Inflammatory macrophage treated with lipopolysaccharide for 4 hours (primary cell): ENCODE measurements at places on chromosomes 7 and 10.
A peak's percentile ranks its signal among the peaks of the same experiment; 100 is the strongest.

DNA sequence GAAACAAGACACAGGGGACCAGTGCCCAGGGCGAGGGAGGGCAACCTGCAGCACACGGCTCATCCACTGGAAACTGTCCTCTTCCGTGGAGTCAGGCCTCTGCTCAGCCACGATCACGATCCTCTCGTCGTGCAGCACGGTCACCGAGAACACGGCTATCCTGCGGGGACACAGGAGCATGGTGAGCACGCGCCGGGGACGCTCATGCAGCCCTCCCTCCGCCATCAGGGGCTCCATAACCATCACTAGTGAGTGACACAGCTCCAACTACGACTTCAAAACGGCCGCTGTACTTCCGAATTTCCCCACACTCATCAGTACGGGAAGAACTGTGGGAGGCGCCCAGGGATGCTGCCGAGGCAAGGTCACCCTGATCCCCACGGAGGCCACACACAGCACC is 227.9 kb downstream of the ZMYND11 start:
- no peak for DNase-seq

- DNase-seq, result no peak
Observed at GRCh38 chr10:33664070-33664469, 329.6 kb upstream of the NRP1 start.

DNA sequence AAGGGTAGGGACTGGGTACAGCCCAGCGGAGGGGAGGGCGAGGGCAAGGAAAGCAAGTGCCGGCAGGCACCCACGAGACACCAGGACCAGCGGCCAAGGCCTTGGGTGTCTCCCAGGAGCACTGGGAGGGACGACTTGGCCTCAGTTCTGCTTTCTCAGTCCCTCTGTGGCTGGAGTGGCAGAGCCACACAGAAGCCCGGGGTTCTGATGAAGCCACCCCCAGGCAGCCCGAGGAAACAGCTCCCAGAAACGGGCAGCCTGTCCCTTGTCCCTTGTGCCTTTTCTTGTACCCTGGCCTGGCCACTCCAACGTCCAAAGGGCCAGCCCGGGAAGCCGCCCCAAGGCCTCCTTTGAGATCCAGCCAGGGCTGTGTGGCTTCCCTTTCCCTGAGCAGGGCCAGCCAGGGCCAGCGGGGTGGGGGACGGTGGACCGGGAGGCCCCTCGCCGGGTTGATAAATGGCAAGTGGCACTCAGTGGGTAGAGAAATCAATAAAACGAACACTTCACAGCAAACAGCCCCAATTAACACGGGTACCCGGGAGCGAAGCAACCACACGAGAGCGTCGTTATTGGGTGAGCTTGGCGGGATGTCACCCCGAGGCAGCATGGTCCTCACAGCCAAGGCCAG is 69.8 kb upstream of the GNA12 start:
- no peak for DNase-seq

DNA sequence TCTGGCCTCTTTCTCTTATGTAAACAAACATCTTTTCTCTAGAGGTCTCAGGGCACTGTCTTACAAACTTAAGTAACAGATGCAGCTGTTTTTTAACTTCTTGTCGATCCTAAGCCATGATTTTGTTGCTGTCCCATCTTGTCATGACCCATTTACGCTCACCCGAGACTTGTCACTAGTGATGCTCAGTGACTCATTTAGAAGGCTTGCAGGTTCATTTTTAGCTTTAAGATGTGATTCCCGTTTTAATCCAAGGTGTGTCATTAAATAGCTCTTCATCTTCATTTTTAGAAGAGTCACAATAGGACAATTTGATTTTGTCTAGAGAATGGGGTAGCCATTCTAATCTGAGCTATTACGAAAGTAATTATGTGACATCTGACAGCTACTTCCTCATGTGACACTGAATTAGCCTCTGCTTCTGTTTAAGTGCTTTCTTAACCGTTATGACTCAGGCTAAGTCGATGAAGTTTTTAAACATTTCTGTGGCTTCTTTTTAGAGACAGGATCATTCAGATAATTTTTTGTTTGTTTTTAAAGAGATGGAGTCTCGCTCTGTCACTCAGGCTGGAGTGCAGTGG is 42.7 kb downstream of the SPDYE5 start:
- peak; percentile 91 for DNase-seq

DNA sequence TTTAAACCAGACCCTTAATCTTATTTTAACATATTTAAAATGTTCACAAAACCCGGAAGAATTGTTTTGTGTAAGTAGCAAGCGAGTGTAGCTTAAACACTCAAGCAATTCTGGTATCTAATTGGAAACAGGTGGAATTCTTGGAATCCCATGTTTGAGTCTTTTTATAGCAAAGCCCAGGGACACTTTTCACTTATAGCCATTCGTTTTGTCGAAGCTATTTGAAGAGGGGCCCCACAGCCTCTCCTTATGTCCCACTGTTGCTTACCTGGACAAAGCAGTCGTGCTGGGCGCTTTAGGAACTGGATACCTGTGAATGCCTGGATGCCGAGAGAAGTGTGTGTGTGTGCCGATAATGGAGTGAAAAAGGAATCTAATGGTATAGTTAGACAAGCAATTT is 3.3 kb downstream of the CUX1 start:
- no peak for DNase-seq

DNA sequence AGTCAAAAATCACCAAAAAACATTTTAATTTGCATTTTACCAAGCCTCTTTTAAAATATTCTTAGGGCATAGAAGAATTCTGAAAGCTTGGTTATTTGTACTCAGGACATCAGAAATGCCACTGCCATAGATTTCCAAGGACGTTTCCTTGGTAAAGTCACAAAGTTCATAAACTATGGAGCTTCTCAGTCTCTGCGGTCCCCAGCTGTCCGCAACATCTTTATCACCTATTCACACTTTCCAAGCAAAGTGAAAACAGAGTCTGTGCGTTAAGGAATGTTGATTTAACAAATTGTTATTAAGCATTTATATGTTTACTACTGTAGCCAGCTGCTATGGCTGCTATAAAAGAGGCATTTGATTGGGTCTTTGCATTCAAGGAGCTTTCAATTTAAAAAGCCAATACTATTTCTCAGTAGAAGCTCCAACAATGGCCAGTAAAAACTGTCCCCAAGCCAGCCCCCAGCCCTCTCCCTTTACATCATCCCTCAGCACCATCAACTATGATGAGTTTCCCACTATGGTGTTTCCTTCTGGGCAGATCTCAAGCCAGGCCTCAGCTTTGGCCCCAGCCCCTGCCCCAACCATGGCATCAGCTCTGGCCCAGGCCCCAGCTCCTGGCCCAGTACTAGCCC is 36.8 kb downstream of the CADPS2 start:
- no peak for DNase-seq

DNA sequence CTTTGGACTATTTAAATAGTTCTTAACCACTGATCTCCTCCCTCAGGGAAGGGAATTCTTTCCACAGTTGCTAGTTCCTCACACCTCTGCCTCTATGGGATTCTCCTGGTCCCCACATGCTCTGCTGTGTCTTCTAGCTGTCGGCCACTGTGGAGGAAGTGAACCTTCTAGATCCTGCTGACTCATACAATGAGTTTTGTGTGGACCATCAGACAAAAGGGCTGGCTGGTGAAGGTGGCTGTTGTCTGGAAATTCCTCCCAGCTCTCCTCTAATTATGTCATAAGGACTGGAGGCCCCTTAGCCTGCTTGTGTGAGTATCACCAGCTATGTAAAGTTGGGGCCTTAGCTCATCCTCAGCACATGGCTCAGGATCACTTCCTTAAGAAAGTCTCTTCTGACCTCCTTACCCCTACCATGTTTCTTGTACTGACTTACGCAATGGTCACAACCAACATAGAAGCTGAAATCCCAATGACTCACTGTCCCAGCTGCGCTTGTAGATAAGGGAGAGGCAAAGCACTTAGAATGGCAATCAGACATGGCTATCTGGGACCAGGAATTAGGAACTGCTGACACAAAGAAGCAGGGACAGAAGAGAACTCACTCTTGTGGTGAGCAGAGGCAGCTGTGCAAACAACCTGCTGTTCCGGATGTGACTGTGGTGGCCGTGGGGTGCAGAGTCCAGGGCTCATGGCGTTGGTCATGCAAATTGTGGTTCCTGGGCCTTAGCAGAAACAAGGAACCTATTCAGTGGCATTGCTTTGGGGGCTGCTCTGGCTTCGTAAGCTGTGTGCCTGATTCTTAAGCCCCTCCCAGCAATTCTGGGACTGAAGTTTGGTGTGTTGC is 2.5 kb upstream of the MACC1 start:
- DNase-seq, result peak; percentile 100

DNA sequence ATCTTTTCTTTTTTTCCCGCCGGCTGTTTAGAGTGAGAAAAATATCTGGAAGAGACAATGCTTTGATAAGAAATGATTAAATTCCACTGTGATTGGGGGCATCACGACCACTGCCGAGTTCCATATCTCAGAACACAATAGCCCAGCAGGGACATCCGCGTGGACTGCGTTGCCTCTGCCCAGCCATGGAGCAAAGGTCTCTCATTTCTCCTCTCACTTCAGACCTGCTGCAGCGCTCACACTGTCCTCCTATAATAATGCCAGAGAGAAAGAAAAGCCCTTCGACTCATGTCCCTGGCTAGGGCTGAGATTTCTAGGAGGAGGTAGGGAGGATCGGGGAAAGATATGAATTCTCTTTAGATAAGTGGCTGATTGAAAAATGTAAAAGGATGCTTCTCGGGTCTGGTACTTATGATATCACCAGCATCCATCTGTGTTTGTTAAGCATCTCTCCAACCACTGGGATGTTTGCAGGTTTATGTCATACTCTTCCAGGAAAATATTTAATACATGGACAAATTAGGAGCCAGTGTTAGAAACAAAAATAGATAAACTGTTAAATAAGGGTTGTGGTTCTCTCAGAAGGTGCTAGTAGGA is 472.9 kb upstream of the AKR1E2 start:
- no peak for DNase-seq

GRCh38 chr7:108016841-108017775 is 14.1 kb upstream of the LAMB1 start:
- DNase-seq, result no peak

DNA sequence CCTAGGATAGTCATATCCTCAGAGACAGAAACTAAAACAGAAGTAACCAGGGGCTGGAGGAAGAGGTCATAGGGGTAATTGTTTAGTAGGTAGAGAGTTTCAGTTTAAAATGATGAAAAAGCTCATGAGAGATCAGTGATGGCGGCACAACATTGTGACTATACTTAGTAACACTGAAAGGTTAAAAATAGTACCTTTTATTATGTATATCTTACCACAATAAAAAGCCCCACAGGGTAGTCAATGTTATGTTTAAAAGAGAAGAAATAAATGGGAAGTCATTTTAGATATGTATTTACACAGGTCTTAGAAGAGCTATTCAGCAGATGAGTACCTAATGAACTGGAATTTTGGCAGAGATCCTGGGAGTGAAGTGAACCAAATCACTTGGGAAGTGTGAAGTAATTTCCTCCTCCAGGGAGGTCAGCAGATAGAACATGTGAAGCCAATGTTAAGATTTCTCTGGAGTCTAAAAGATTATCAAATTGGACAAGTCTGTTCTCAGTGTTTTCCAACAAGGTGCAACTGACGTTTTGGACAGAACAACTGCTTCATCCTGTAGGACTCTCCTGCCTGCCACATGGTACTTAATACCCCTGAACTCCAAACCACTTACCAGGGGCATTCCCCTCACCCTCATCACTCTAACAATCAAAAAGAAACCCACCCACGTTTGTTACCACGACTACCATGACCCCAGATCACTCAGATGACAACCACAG is 6.4 kb downstream of the CDCA7L start:
- peak; percentile 38 for DNase-seq

GRCh38 chr7:87627634-87627994 is 584 bp upstream of the RUNDC3B start:
- no peak for DNase-seq

- no peak for DNase-seq
Observed at GRCh38 chr10:30804478-30805055, 175.0 kb upstream of the LYZL2 start.

DNA sequence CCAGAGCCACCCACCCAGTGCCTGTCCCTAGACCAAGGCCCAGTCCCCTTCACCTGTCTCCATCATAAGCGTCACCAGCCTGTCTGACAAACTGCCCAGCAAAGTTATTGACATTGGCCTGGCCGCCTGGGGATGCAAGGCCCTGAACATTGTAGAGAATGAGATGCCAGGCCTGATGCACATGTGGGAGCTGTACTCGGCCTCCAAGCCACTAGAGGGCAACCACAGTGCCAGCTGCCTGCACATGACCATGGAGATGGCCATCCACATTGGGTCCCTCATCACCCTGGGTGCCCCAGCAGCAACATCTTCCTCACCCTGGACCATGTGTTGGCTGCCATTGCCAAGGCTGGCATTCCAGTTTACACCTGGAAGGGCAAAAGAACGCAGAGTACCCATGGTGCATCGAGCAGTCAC is 63.7 kb upstream of the ANTXRL start:
- peak; percentile 3 for DNase-seq

DNA sequence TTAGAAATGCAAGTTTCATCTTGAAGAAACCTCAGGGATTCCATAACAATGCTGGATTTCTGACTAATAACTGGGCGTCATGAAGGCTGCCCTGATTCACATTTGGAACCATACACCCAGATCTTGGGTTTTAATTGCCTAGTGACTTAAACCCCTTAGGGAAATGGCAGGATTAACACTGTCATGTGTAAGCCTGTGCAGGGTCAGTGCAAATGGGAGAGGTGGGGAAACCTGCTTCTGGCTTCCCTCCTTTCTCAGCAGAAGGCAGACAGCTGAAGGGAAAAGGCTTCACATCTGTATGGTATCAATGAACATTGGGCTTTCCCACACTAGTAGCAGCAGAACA is 364.2 kb downstream of the ANKRD30A start:
- DNase-seq, result no peak

GRCh38 chr7:149816267-149816751 is 21.9 kb upstream of the ZNF862 start:
- DNase-seq, result no peak

GRCh38 chr10:12995425-12995861 is 6.1 kb downstream of the CCDC3 start:
- no peak for DNase-seq

- peak; percentile 48 for DNase-seq
Observed at GRCh38 chr10:120735773-120736371, 115.3 kb upstream of the WDR11 start.

DNA sequence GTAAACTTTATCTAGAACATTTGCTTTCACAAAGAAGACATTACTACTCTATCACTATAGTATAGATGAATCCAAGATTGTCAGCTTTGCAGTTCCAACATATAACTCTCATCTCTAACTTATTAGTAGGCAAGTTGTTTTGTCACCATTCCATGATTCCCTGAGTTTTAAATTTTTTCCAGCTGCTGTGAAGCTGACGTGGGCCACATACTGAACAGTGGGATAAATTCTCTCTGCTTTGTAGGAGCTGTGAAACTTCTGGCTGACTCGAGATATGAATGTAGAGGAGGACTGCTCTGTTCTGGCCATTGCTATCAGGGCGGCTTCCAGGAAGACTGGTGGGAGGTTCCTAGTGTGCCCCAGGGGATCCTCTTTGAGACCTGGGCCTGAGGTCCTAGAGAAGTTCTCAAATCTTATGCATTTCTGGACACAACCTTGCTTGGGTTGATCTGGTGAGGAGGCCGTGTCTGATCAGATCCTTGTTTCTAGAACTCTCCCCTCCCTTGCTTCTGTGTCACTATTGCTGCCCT is 58.0 kb downstream of the LSMEM1 start:
- no peak for DNase-seq
